Activated T-cell treated with anti-CD3 and anti-CD28 coated beads for 24 hours (primary cell): ENCODE measurements at places on chromosomes 1 and 21.
A peak's percentile ranks its signal among the peaks of the same experiment; 100 is the strongest.

DNA sequence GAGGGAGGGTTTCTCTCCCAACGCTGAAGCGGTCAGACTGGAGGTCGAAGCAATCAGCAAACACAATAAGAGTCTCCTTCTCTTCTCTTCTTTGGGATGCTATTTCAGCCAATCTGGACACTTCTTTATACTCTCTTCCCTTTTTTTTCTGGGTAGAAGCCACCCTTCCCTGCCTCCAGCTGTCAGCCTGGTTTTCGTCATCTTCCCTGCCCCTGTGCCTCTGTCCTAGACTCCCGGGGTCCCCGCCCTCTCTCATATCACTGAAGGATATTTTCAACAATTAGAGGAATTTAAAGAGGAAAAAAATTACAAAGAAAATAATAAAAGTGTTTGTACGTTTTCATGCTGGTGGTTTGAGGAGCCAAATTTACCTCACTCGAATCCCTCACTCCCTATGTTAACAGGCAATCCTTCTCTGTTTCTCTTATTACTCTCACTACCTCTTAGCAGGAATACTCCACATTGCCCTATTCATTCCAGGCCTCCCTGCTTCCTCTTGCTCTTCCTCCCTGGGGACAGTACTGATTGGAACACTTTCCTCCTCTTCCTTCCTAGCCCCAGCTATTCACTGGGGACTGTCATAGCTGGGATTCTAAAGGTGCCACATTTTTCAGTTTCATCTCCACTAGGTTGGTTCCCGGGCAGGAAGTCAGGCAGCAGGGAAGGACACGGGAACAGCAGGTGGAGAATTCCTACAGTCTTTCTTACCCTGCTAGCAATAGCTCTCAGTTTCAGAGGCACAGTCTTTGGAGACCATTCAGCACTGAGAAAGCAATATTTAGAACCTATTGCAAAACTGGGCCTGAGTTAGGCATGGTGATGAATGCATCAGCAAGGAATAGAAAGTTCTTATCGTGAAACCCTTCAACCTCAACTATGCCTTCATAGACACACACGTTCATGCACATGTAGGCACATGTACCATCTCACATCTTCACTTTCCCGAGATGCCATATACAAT lies 288.0 kb downstream of the PBX1 start:
- DNase-seq = no peak

- no peak for DNase-seq
Measured at GRCh38 chr1:197284325-197284724, 16.3 kb downstream of the CRB1 start.

GRCh38 chr21:36750576-36750959 lies 51.7 kb downstream of the SIM2 start:
- no peak for DNase-seq

DNA sequence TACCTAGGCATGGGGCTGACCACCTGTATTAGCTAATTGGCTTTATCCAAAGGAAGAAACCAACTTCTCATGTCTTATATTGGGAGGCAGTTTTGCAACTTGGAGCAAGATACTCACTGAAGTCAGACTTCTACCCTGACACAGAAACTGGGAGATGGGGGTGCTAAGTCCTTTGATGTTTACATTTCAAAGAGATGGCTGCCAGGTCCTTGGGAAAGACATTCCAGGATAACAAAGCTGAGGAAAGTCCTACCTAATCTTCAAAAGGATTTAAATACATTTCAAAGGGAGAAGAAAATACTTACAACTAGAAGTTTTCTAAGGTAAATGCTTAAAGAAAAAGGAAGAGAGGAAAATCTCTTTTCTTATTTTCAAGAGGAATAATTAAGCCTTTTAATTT lies 62.1 kb downstream of the FH start:
- no peak for DNase-seq

- DNase-seq = no peak
Measured at GRCh38 chr1:237471377-237471776, 419.3 kb downstream of the ZP4 start.

DNA sequence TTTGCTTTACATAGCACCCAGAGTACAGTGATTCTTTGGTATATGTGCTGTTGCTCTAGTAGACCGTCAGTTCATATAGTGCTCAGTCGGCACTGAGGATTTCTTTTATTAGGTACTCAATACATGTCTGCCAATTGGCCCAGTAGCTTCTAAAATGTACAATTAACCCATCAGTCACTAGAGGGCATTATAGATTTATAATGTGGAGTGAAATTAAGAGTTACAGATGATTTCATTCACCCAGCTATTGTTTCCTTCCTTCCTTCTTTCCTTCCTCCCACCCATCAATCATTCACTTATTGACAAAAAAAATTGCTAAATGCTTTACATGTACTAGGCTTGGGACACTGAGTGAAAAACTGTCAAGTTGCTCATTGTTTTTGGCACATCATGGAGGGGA lies 263.6 kb upstream of the USP24 start:
- no peak for DNase-seq

DNA sequence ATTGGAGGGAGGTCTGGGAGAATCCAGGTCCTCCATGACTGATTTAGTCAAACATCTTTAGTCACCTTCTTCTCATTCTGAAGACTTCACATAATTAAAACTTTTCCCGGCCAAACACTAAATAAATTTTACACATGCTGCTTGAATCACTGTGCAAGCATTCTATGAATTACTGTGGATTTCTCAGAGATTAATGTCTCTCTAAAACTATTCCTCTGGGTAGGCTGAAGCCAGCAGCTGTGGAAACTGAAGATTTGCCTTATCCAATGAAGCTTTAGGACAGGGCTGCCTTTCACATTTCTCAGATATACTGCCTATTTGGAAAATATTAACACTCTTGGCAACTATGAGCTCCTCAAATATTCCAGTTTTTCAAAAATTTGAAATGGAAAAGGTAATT lies 61.7 kb downstream of the JMJD4 start:
- DNase-seq = no peak

- DNase-seq = no peak
Measured at GRCh38 chr1:156284757-156285156, 632 bp downstream of the TMEM79 start.

GRCh38 chr21:44760376-44760775 lies 41.2 kb downstream of the UBE2G2 start:
- DNase-seq = no peak

DNA sequence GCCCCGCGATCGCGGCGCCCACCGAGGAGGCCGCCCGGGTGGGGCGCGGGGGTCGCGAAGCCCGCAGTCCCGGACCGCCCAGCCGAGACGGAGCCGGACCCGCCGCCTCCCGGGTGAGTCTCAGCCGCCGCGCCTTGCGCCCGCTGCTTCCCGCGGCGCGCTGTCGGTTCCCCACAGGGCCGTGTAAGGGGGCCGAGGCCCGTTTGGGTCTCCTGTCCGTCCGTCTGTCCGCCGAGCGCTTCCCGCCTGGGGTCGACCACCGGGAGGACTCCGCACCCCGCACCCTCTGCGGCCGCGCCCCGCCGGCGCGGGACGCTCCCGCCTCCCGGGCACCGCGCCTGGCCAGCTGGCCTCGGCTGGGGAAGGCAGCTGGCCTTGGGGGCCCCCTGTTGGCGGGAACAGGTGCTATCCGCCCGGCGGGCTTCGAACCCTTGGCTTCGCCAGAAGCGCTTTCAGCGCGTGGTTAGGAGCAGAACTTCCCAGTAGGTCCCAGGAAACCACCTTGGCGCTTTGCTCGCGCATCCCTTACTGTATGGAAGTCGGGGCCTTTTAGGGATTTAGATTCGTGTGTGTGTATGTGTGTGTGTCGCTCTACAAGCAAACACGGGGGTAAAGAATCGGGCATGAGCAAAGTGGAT lies 414 bp downstream of the TMEM51 start:
- peak; percentile 18 for DNase-seq

DNA sequence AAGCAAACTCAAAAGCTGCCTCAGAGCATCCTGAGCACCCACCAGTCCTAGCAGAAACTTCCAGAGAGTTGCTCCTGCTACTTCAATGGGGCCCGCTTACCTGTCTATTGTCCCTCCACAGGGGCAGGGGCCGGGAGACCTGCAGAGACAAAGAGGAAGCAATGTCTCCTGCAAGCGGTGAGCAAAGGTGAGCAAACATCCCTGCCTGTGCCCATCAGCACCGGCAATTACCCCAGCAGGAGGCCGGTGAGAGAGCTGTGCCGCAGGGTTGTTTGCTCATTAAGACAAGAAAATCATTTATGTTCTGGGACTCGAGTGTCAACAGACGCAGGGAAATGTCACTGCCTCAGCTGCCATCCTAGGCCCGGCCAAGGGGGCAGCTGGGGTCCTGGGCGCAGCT lies 53.8 kb upstream of the TARDBP start:
- no peak for DNase-seq

DNA sequence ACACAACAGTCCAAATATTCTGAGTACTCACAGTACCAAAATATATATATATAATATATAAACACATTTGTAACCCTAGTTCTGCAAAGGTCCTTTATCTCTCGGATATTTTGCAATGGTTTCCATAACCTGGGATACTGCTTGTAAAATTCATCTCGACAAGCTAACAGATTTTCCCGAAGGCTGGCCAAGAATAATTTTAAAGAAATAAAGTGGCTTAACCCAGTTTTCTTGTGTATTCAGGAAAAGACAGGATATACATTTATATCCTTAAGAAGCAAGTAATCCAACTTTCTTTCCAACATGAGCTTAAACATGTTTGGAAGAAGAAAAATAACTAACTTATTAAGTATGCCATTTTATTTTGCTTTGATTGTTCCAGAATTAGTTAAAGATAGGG lies 348.7 kb upstream of the RUNX1 start:
- no peak for DNase-seq

GRCh38 chr1:143643148-143643885 lies 328.5 kb downstream of the FAM72C start:
- DNase-seq = no peak

DNA sequence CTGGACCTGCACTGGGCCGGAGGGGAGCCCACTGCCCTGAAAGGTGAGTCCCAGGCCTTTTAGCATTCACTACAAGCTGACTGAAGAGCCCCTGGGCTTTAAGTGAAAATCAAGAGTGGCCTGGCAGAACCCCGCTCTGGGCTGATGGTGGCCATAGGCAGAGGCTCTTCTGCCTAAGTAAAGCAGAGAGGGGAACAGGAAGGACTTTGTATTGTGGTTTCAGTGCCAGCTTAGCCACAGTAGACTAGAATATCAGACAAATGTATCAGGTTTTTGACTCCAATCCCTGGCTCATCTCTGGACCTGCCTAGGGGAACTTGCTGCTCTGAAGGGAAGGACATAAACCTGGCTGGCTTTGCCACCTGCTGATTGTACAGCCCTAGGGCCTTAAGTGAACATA lies 10.2 kb upstream of the HENMT1 start:
- no peak for DNase-seq
